ENCODE measurements at places on chromosomes 16 and 17. TPM values are rescaled to one million over a fixed set of nuclear protein-coding genes. Genes with fewer than 3 reads are reported as not detected.

ZNF821 gene
- total RNA-seq, result 5.2 TPM

ITGB4 gene
- total RNA-seq, result under 0.01 TPM

ALOX15B gene
- total RNA-seq, result not detected

RASL10B gene
- total RNA-seq, result 1.5 TPM

TRPV3 gene
- 1.00 TPM for total RNA-seq

MMP2 gene
- 1,958 TPM for total RNA-seq

TEKT3 gene
- 0.11 TPM for total RNA-seq

C17orf78 gene
- total RNA-seq, result not detected

HOXB4 gene
- 1.00 TPM for total RNA-seq

G6PC3 gene
- 25.1 TPM for total RNA-seq

SMTNL2 gene
- total RNA-seq, result under 0.01 TPM

TMEM238L gene
- not detected for total RNA-seq

KRT36 gene
- 0.12 TPM for total RNA-seq

P2RX1 gene
- 0.25 TPM for total RNA-seq

Data from uterine smooth muscle cell (primary cell).